GM19239 (cell line): ENCODE measurements at places on chromosomes 5 and 9.

DNA sequence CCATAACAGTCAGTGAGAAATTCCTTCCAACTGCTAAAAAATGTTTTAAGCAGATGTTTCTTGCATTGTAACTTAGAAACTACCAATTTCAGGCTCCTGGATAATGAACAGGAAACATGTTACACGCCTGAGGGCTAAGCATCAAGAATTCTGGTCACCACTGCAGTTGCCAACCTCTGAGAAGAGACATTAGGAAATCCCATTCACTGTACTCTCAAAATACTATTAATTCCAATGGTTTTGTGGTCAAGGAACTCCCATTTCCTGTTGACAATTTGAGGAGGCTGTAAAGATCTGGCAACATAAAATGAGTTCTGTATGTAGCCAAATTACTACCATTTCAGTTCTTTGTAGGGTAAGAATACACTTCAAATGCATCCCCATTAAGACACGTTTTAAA, 456.0 kb upstream of the MEF2C start:
- no peak for DNase-seq

DNA sequence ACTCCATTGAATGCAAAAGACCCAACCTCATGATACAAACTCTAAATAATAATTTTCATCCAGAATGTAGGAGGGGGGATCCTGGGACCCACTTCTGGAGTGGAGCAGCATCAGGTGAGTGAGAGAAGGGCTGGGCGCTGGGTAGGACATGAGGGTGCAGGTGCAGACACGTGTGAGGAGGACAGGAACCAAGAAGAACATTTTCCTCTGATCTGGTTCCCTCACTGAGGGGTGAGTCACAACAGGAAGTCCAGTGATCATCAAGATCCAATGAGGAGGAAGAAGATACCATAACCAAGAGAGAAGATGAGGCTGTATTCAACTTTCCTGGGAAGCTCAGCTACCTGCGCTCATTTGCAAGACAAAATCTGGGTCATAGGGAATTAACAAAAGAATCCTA, 57.4 kb downstream of the SFXN1 start:
- no peak for DNase-seq

DNA sequence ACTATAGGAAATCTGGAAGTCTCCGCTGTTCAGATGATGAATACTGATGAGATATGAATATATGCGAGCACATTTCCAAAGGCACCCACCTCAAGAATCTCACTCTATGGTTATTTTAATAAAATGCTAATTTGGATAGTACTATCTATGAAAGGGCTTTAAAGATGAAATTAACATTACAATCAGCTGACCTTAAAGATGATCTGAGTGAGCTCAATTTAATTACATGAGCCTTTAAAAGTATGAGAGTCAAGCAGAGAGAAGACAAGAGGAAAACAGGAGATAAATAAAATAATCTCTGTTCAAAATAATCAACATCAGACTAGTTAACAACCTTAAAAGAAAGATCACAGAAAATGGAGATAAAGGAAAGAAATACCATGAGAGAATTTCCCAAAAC, 474.1 kb upstream of the TUSC1 start:
- no peak for DNase-seq

DNA sequence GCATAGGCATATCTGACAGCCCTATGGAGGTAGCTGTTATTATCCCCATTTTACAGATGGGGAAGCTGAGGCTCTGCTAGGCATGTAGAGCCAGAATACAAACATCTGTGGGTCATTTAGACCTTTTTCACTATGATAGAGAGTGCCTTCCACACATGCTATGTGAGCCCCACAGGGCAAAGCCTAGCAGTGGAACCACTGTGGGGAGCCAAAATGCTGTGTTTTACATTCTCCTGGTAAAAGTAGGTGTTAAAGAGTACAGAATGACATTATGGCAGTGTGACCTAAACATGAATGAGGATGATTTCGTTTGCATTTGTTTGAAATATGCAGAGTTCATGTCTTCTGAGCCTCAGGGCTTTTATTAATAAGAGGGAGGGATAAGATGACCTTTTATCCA, 265.2 kb downstream of the MAST4 start:
- DNase-seq: no peak

DNA sequence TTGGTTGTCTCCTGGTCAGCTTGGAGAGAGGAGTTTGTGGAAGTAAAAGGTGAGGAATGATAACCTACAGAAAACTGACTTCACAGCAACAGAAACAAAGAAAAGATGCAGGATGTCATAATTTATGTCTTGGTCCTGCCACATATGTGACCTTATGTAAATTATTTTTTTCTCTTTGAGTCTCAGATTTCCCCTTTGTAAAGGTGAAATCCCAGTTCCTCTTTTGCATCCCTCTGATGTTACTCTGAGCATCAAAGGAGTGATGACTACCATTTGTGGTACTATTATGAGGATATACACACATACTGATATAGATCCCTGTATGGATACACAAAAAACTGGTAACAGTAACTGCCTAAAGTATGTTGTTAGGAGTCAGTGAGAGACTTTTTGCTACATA, 1.4 kb upstream of the THG1L start:
- DNase-seq: no peak

- no peak for DNase-seq
These were observed 213.0 kb downstream of the SMARCA2 start for GRCh38 chr9:2228132-2228531.

- DNase-seq: no peak
These were observed 69.5 kb upstream of the OSMR start for GRCh38 chr5:38776149-38776896.

GRCh38 chr5:160044967-160045366, 36.0 kb downstream of the TTC1 start:
- no peak for DNase-seq

DNA sequence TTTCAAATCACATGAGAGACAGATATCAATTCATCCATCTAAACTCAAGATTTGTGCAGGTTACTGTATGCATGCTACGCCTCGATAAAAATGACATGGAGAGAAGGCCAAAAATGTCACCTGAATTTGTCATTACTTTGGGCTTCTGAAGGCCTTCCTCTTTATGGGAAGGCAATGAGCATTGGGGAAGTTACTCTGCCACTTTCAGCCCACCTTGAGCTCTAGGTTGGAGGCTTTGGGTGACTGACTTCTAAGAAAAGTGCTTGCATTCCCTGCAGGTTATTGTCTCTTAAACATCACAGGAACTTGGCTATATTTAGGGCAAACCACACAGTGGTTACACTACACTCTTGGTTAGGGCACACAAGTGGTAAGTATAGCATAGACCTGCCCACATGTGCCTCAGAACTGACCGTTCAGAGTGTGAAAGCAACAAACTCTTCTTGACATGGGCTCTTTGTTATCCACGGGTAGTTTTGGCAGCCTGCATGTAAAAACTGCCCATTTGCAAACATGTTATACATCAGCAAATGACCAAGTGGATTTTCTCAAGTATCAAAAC, 169.5 kb downstream of the ZNF608 start:
- no peak for DNase-seq
